ENCODE measurements at places on chromosomes 3 and 15.

GRCh38 chr15:61889706-61890105 lies 170.5 kb downstream of the VPS13C start:
- no peak for DNase-seq

DNA sequence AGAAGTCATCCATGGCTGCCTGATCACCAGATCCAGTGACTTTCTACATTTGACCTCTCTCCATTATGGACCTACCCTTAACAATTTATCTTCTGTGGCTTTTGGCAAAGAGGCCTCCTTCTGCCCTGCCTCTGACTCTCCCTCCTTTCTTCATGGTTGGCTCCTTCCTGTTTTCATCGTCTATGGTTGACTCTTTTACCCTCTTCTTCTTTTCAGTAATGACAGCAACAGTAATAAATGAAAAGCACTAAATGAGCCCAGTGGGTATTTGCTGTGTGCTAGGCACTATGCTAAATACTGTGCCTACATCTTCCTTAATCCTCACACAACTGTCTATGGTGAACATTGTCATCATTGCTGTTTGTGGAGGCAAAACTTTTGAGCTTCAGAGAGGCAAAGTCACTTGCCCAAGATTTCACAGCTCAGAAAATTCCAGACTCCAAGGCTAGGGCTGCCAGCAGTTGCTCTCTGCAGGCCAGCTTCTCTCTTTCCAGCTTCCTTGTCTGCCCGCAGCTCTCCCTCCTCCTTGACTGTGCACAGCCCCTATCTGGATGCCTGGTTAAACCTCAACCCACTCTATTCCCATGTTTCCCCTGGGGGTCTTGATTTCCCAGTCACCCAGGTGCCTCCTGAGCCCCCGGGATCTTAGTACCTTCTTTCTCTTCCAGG lies 24.6 kb downstream of the ITPR1 start:
- DNase-seq: no peak

- peak; percentile 37 for DNase-seq
These were observed 7.2 kb downstream of the SH3BP5 start for GRCh38 chr3:15325228-15325627.

GRCh38 chr3:21170964-21171363 lies 580.0 kb downstream of the ZNF385D start:
- DNase-seq: no peak

- DNase-seq: peak; percentile 70
These were observed 101.3 kb downstream of the DPH6 start for GRCh38 chr15:35444557-35445204.

- DNase-seq: no peak
These were observed 3.2 kb upstream of the AGBL1 start for GRCh38 chr15:86076468-86076867.

DNA sequence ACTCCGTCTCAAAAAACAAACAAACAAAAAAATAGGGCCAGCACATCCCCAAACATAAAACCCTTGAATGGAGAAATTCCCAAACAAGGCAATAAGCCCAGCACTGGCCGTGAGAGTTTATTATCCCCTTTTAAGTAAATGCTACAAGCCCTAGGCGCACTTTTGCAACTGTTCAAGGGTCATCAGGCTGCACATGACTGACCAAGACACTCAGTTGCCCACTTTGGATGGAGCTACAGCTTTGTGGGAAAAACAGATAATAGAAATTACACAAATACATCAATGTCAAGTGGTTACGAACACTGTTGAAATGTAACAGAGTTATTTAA lies 33.7 kb upstream of the ZNF445 start:
- no peak for DNase-seq

GRCh38 chr3:190086191-190086590 lies 34.5 kb downstream of the P3H2 start:
- DNase-seq: no peak

DNA sequence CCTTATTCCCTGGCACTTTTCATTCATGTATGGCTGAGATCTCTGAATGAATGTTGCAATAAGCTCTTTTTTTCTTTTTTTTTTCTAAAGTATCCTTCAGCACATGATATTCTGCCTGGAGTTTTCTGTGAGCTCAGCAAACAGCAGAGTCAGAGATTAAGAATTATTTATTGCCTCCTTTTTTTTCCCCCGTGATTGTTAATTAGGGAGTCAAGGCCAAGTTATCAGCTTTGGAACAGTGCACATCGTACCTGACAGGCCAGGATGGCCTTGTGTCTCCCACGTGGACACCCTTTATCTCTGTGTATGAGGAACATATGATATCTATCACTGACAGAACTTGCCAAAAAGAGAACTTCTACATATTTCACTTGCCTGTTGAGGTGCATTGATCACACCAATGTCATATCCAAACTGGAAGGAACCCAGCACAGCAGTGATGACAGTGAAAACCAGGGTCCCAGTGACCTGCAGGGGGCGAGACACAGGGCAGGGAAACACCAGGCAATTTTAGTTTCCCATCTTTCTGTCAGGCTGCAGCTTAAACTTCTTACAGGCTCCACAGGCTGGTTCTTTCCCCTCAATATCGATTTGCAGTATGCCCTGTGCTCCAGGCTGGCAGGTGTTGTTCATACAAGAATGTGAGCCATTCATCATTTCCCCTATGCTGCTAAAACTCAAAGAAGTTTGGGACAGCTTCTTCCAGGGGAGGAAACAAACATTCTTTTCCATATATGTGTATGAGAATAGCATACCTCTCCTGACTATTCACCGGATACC lies 8.2 kb downstream of the SLC2A2 start:
- no peak for DNase-seq

- peak; percentile 20 for DNase-seq
These were observed 55.8 kb downstream of the PRKCI start for GRCh38 chr3:170277833-170278580.

- peak; percentile 84 for DNase-seq
These were observed 33.6 kb downstream of the MORF4L1 start for GRCh38 chr15:78906316-78906620.

GRCh38 chr3:132183811-132184210 lies 133.4 kb upstream of the ACP3 start:
- DNase-seq: no peak

DNA sequence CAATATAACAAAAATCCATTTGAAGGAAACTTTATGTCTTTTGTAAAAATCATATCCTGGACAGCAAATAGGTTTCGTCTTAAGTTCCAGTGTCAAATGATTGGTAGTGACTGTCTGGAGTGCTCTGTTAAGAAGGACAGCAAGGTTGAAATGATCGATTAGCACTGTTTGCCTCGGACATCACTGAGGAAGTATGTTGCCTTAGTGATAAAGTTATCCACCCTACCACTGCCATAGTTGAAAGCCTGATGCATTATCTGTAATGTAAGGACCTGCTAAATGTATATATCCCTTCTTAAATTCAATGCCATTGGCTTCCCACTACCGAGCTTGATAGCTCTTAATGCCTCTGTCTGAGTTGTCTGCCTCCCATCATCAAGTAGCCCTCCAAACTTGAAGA lies 70.0 kb downstream of the CFAP20DC start:
- no peak for DNase-seq

DNA sequence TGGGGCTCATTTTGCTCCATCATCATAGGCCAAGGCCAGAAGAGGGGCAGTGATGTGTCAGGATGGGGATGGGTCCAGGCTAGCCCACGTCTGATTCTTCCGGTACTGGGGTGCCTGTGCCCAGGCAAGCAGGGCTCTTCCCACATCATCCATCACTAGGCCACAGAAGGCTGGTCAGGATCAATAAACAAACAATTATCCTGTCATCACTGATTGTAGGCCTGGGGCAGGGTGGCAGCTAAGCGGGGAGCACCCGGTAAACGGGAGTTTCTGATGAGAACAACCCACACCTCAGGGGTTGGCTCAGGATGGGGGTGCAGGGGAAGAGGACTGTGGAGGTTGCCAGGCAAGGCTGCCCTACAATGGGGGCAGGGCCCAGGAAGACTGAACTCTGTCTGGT lies 18.1 kb upstream of the CACNA2D2 start:
- DNase-seq: no peak

DNA sequence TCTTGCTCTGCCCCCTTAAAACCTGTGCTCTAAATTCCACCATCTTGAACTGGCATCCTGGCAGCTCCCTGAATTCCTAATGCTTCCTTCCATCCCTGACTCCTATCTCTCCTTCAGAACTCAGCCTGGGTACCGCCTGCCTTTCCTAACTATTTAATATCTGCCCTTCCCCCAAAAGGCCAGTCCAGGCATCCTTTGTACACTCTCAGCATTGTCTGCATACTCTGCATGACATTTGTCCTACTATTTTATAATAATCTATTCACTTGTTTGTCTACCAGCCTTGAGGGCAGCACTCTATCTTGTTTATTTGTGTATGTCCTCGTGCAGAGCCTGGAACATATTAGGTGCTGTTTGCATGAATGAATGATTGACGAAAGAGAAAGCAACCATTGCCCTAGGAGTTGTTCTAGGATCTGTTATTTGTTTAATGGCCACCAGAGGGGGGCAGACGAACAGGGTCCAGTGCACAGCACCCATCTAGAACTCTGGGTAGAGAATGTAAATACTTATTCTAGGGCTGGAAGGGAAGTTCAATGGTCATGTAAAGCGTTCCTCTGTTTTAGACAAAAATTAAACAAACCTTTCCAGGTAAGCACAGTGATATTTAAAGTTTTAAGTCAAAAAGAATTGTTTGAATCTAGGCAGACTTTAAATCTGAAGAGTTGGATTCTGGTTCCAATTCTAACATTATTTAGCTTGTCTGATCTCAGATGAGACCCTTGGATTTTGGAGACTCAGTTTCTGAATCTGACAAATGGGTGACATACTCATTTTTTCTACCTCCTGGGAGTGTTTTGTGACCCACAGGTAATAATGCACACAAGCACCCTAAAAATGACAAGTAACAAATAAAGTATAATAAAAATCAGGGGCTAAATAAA lies 125.8 kb upstream of the GALNT15 start:
- peak; percentile 86 for DNase-seq

DNA sequence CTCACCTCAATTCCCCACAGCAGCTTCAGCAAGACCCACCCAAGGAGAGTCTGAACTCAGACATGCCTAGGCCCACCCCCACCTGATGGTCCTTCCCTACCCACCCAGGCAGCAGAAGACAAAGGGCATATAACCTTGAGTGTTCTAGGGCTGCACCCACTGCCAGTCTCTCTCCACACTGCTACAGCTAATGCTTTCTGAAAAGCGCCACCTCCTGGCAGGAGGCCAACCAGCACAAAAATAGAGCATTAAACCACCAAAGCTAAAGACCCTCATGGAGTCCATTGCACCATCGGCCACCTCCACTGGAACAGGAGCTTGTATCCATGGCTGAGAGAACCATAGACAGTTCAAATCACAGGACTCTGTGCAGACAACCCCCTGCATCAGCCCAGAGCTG lies 11.3 kb upstream of the RPL39L start:
- DNase-seq: no peak

- no peak for DNase-seq
These were observed 514.1 kb downstream of the MAGI1 start for GRCh38 chr3:65524584-65524983.

- peak; percentile 7 for DNase-seq
These were observed 427.4 kb upstream of the NAALADL2 start for GRCh38 chr3:174431717-174432116.

DNA sequence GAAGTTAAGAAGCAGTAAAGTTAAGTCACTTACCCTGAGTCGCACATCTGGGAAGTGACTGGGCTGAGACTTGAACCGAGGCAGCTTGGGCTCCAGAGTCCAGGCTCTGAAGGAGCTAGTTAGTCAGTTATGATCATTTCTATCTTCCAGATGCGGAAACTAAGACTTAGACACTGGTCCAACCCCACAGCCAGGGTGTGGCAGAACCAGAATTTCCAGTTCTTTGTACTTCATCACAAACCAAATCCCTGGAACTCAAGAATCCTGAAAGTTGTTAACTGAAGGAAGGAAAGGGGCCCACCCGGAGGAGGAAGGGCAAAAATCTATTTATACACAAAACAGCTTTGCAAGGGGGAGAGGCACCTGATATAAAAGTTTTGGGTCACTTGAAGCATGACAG lies 389.9 kb downstream of the SHQ1 start:
- DNase-seq: no peak

GRCh38 chr3:130838898-130839600 lies 54.8 kb upstream of the ATP2C1 start:
- no peak for DNase-seq

GRCh38 chr3:76010252-76010651 lies 224.9 kb upstream of the ZNF717 start:
- no peak for DNase-seq

- no peak for DNase-seq
These were observed 42.7 kb upstream of the CCK start for GRCh38 chr3:42308651-42309050.

DNA sequence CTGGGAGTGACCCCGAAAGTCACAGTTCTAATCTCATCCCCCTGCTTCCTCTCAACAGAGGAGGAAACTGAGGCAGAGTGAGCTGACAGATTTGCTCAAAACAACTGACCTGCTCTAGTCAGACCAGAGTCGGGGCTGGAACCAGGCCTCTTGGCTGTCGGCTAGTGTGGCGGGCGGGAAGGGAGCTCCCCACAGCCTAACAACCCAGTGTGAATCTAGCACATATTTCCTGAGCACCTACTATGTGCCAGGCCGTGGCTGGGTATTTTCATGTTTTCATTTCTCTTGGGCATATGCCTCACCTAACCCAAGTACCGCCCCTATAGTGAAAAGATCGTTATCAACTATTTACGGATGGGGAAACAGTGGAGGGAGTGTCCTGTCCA lies 27.2 kb downstream of the GRIP2 start:
- no peak for DNase-seq

GRCh38 chr3:62366126-62366484 lies 7.2 kb downstream of the FEZF2 start:
- no peak for DNase-seq

DNA sequence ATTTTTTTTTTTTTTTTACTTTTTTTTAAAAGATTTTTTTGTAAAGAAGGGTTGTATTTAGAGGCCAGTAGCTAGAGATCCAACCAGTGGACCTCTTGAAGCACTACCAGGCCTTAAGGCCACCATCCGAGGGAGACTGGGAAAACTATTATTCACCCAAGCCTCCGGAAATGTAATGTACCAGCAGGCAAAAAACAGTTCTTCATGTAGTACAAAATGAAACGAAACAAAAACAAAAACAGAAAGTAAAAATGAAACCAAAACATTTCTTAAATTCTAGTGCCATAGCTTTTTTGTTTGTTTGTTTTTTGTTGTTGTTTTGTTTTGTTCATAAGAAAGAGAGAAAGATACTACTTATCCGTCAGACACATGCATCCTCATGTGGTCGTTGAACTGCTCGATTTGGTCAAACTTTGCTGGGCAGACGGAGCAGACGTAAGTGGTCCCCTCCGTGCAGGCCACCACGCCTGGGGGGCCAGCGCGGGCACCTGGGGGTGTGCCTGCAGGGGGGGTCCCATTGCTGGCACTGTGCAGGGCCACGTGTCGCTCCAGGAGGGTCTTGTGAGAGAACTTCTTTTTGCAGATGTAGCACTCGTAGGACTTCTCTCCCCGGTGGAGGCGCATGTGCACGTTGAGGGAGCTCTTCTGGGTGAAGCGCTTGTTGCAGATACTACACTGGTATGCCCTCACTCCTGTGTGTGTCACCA lies 45.0 kb downstream of the TIGIT start:
- no peak for DNase-seq

DNA sequence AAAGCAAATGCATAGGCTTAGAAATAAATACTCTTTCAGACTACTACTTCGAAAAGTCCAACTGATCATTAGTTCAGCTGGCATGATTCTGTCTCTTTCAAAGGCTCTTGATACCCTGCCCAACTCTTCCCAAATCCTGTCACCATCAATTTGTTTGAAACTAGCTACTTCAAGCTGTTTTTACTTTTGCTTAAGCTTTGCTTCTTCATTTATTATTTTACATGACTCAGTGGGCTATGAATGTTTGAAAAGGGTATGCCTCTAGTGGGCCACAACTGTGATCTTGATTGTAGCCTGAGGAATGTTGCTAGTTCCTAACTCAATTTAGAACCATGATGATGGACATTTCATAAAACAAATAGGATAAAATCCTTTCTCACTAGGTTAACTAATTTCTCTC lies 340.8 kb downstream of the NAALADL2 start:
- DNase-seq: no peak

All from fibroblast of villous mesenchyme (primary cell).